GM04504 (cell line): ENCODE measurements at places on chromosomes 16 and 17.

GRCh38 chr17:59254742-59255141 lies 34.4 kb downstream of the GDPD1 start:
- no peak for DNase-seq

GRCh38 chr17:61487989-61488595 lies 35.9 kb downstream of the TBX4 start:
- no peak for DNase-seq

DNA sequence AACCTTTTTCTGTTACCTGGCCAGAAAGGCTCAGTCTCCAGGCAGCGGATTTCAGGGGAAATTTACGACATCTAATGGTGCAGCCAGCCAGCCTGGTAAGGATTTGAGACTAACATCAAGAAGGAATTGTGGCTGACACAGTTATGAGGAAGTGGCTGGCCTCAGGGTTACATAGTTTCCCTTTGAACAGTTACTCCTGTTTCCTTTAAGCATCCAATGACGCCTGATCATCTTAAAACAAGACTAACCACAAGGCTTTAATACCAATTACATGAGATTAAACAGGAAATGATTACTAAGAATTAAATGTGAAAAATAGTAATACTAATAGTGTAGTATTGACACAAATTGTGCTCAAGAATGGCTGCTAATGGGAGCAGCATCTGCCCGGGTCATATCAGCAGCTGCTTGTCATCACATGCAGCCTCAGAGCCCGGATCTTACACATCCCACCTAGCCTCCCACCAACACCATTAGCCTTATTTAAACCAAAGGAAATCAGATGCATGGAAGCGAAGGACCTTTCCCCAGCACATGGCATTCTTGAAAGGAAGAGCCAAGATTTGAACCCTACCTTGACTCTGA lies 431.8 kb downstream of the PMP22 start:
- DNase-seq: no peak

GRCh38 chr16:72856797-72857196 lies 191.1 kb downstream of the ZFHX3 start:
- no peak for DNase-seq

GRCh38 chr16:50121721-50122445 lies 31.2 kb upstream of the TENT4B start:
- no peak for DNase-seq

DNA sequence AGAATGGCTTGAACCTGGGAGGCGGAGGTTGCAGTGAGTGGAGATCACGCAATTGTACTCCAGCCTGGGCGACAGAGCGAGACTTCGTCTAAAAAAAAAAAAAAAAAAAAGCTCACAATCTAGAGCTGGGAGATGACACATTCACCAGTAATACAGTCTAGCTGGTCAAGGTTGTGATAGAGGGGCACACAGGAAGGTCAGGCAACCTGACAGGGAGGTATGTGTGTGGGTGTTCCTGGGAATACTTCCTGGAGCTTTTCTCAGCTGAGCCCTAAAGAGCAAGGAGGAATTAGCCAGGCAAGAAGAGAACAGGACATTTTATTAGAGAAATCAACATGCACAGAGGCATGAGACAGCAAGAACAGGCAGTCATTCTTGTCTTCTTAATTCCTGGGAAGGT lies 216.7 kb downstream of the SHISA9 start:
- DNase-seq: no peak

DNA sequence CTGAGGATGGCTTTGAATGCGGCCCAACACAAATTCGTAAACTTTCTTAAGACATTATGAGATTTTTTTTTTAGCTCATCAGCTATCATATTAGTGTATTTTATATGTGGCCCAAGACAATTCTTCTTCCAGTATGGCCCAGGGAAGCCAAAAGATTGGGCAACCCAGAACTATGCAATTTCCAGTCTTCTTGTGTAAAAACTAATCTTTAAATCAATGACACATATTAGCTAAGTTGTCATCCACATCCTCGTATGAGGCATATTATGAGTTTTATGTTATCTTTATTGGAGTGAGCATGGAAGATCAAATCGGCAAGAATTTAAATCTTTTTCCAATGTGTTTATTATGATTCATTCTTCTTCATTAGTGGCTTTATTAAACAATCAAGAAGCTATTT lies 198.6 kb upstream of the HSBP1 start:
- no peak for DNase-seq

DNA sequence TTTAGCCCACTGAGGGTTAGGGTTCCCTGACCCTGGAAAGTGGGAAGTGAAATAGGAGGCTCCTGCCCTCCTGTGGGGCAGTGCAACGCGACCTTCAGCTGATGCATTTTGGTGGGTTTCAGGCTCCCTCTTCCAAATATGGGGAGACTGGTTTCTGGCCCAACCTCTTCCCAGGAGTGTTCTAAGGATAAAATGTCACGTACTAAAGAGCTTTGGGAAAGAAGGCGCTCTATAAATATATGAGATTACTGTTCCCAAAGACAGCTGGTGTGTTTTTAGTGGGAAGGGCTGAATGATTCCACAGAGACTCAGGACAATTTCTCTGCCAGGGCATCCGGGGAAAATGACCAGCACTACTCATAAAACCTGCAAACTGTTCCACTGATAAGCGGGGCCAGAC lies 9.8 kb downstream of the SLC35B1 start:
- no peak for DNase-seq

GRCh38 chr16:30351001-30351441 lies 4.1 kb downstream of the CD2BP2 start:
- DNase-seq: no peak

DNA sequence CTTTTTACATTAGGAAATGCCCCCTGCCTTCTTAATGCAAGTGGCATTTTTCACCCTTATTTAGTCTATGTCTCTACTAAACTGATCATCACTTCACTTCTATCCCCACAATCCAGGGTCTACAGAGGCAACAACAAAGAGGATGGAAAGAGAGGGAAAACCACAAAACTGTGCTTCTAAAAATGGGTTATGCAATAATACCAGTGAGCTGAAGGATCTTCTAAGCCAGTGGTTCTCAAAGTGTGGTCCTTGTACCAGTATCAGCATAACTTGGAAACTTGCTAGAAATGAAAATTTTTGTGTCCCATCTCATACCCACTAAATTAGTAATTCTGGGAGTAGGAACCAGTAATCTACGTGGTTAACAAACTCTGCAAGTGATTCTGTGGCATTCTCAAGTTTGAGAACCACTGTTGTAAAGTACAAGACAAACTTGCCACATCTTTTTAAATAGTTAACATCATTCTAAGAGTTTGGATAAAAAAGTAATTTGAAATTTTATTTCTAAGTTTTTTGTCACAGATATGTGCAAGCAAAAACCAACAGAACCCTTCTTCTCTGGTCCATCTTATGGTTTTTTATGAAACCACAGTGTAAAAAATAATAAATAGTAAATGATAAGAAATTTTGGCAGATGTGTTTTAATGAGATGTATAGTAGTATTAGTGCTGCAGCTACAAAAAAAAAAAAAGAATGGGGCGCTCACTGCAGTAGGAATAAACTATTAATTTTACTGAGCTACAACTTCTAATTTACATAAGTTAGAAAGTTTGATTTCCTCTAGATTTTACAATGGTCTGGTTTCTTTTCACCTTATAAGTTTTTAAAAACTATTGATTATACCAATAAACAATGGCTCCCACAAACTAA lies 16.2 kb downstream of the CDC27 start:
- no peak for DNase-seq

DNA sequence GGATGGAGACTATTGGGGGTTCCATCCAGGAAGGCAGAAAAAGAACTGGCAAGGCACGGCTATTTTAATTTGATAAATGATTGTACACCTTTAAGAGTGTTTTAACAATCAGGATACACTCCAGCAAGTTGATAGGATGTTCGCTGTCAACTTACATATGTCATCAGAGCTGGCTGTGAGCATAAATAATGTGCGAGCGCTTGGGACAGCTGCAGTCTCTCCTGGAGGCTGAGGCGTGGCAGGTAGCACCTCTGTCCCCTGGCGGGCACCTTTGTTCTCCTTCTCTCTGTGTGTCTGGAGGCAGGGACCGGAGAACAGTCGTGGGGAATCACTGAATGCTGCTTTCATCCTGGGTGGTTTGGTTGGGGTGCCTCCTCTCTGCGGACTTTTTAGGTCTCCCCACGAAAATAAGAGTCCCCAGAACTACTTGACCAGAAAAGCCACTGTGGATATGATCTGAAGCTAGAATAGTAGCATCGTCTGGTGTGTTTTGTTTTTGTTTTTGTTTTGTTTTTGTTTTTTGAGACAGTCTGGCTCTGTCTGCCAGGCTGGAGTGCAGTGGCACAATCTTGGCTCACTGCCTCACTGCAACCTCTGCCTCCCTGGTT lies 9.4 kb downstream of the BAHCC1 start:
- DNase-seq: no peak

GRCh38 chr16:55552621-55553020 lies 13.9 kb upstream of the CAPNS2 start:
- DNase-seq: peak; percentile 73

- DNase-seq: no peak
These were observed 7.0 kb upstream of the TMIGD1 start for GRCh38 chr17:30340801-30341356.

- DNase-seq: no peak
These were observed 45.1 kb downstream of the SOX9 start for GRCh38 chr17:72165867-72166439.

GRCh38 chr17:45580924-45581323 lies 90.4 kb upstream of the PLEKHM1 start:
- DNase-seq: no peak

- DNase-seq: no peak
These were observed 452.1 kb upstream of the ASIC2 start for GRCh38 chr17:33745047-33745760.

DNA sequence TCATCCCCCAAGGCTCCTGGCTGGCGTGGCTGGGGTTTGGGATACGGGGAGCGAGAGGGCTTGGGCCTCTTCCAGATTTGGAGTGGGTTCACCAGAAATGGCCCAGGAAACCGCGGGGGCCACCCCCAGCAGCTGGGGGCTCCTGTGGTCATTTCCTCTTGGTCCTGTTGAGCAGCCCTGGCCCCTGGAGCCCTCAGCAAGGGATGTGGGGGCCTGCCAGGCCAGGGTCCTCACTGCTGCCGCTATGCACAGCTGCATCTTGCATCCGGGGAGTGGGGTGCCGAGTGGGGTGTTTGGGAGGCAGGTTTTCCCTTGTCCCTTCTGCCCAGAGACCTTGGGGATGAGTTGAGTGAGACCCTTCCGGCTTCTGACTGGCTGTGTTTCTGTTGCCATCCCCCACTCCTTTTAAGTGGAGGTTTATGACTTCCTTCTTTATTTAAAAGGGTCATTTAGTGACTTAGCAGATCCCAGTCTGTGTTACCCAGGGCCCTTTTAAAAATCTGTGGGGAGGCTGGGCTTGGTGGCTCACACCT lies 319.8 kb downstream of the SEC14L1 start:
- DNase-seq: no peak

GRCh38 chr16:30173054-30173453 lies 10.3 kb upstream of the CORO1A start:
- DNase-seq: no peak

GRCh38 chr16:58044266-58045019 lies 18.9 kb downstream of the MMP15 start:
- DNase-seq: no peak

- DNase-seq: no peak
These were observed 16.9 kb downstream of the COX10 start for GRCh38 chr17:14086189-14086588.

DNA sequence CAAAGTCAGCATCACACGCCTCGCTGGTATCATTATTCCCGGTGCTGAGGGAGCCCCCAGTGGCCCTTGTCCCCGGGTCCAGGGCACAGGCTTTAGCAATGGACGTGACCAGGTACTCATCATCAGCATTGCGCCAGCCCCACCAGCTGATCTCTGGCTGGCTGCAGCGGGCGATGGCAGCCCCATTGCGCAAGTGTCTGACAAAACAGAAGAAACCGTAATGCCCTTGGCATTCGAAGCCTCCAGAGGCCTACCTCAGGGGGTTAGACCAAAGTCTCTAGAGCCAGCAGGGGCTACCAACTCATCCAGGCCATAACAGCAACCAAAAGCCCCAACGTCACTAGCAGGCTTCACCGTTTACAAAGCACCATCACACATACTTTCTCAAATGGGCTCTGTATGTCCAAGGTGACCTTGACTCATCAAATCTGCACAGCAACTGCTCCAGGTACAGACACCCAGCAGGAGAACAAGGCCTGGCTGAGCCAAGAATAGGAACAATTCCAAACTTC lies 7.3 kb downstream of the MTMR4 start:
- no peak for DNase-seq

DNA sequence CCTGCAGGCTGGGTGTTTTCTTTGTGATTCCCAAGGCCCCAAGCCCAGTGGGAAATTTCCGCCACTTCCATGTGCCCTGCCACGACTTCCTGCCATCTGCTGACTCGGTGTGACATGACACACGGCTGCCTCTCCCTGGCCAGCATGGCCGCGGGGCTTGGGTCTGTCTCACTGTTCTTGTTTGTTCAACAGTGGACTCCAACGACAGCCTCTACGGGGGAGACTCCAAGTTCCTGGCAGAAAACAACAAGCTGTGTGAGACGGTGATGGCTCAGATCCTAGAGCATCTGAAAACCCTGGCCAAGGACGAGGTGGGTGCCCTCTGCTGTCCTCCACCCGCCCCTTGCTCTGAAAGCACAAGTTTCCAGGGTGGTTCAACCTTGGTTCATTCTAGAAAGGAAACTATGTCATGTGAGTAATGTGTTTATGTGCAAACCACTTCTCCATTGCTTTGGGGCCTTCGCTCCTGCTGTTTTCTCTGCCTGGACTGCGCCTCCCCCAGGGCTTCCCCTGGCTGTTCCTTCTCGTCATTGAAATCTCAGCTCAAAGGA lies 26.8 kb downstream of the KNOP1 start:
- DNase-seq: no peak

GRCh38 chr17:28372945-28373274 lies 1.4 kb downstream of the SARM1 start:
- DNase-seq: no peak

DNA sequence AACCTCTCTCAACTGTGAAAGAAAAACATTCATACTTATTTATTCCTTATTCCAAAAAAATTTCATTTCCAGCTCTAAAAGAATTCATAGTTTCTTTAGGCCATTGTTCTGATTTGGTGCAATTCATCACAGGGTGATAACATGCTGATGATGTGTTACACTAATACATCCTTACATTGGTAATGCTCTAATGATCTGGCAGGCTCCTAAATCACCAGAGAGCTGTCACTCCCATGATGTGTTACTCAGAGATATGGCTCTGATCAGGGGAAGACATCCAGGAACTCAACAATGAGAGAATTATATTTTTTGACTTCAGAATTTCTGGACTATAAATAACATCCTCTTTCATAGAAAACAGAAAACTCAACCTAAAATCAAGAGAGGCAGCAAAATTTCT lies 209.3 kb downstream of the CHD9NB start:
- no peak for DNase-seq

GRCh38 chr16:30921748-30922419 lies 1.5 kb upstream of the FBXL19 start:
- DNase-seq: peak; percentile 67

DNA sequence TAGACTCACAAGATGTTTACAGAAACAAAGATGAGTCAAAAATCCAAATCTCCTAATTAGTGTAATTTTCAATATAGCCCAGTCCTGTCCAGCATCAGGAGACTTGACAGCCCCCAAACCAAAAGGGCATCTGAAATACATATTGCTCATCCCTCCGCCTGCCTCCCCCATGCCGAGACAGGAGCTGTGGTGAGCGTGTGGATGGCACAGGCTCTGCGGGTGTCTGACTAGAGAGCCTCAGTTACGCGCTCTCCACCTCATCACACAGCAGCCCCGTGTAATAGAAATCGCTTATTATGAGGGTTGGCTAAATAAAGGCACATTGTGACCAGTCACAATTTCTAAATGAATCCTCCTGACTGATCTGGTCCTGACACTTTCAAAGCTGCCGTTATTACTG lies 43.1 kb upstream of the CBLN1 start:
- no peak for DNase-seq
